ENCODE measurements at places on chromosomes 4 and X. TPM values are rescaled to one million over a fixed set of nuclear protein-coding genes. Genes with fewer than 3 reads are reported as not detected.

DNA sequence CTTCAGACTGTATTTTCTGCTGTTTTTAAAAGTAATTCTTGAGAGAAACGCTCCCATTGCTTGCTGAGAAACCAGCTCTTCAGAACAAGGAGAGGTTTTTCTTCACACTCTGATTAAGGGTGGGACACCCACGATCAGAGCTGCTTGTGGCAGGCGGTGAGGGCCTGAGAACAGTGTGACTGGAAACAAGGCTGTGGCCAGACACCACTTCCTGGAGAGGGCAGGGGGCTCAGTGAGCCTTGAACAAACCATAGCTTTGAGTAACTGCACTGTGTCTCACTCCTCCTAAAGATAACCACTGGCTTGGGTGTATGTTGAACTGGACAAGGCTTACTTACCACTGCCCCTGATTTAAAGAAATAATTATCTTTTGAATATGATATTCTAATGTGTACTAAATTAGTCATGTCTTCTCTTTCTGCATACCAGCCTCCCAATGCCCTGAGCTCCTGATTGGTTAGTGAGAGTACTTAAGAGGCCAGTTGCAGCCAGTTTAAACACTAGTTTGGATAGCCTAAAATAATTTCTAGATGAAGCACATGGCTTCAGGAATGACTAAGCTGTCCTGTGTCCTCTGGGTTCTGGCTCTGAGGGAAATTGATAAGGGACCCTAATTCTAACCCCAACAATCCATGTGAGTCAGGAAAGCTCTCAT is 3.7 kb upstream of the GPR82 start:
- no peak for DNase-seq
- no peaks in the 10 kb centered on the region for H3K27me3 ChIP-seq
- H3K36me3 ChIP-seq, result no peaks in the 10 kb centered on the region
- no peak overlapping the region for H3K4me3 ChIP-seq
- H3K27ac ChIP-seq, result no peak overlapping the region
- H3K4me1 ChIP-seq, result no peaks in the 10 kb centered on the region

GRCh38 chrX:18065956-18066355 is 154.7 kb downstream of the BEND2 start:
- no peaks in the 10 kb centered on the region for H3K4me1 ChIP-seq
- no peak for DNase-seq
- no peak overlapping the region for H3K4me3 ChIP-seq
- H3K36me3 ChIP-seq, result no peaks in the 10 kb centered on the region

- H3K27me3 ChIP-seq, result no peaks in the 10 kb centered on the region
- H3K36me3 ChIP-seq, result no peaks in the 10 kb centered on the region
- no peak overlapping the region for H3K27ac ChIP-seq
- no peak overlapping the region for H3K4me3 ChIP-seq
- DNase-seq, result no peak
These were observed 69.5 kb upstream of the ATP6AP2 start for GRCh38 chrX:40511258-40511657.

- no peaks in the 10 kb centered on the region for H3K4me1 ChIP-seq
- no peak overlapping the region for H3K4me3 ChIP-seq
- H3K27me3 ChIP-seq, result no peaks in the 10 kb centered on the region
- H3K27ac ChIP-seq, result no peak overlapping the region
- no peaks in the 10 kb centered on the region for H3K36me3 ChIP-seq
These were observed 82.1 kb upstream of the PAK3 start for GRCh38 chrX:111013778-111014455.

DNA sequence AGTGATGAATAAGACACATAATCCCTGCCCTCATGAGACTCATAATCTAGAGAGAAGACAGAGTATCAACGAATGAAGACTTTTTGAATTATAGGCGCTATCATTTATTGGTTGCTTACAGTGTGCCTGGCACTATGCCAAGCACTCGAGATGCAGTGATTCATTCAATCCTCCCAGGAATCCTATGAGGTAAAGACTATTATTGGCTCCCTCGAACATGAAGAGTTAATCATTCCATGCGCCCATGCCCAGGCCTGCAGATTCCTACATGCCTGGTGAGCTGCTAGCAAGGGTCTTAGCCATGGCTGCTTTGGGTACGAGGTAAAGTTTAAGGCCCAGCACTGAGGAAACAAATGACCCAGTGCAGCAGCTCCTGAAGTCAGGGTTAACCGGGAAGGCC is 47.0 kb downstream of the TEX13B start:
- no peak overlapping the region for H3K4me3 ChIP-seq
- no peaks in the 10 kb centered on the region for H3K36me3 ChIP-seq
- DNase-seq, result no peak
- H3K4me1 ChIP-seq, result no peaks in the 10 kb centered on the region

- no peaks in the 10 kb centered on the region for H3K27me3 ChIP-seq
- no peaks in the 10 kb centered on the region for H3K36me3 ChIP-seq
- no peak for DNase-seq
- no peak overlapping the region for H3K27ac ChIP-seq
- H3K4me3 ChIP-seq, result no peak overlapping the region
These were observed 83.5 kb upstream of the PRSS48 start for GRCh38 chr4:151193414-151193813.

DNA sequence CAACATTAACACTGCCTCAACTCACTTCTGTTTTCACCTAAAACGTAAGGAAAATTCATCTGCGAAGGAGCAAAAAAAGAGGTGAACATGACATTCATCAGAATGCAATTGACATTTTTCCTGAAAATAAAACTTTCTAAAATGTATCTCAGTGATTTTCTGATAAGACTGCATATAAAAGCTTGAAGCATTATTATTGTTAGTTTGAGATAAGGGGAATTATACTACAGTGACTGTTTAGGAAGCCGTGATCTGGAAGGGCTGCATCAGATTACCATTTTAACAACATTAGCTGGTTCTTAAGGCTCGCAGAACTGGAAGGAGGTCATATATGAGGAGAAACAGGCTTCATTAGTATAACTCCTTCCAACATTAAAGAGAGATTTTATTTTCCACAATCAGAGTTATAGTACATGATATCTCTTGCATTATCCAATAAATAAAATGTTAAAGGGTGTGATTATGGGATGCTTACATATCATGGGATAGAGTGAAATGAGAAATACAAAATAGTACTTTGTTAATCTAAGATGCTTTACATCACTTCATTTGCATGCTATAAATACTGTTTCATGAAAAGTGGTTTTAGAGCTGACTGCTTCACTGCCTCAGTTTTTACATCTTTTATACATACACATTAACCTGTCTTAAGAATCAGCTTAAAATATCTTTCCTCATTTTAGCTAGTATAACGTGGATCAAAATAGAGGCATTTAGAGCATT is 1820.1 kb upstream of the TENM3 start:
- H3K27me3 ChIP-seq, result no peaks in the 10 kb centered on the region
- DNase-seq, result no peak
- H3K4me3 ChIP-seq, result no peak overlapping the region
- no peak overlapping the region for H3K27ac ChIP-seq
- H3K4me1 ChIP-seq, result no peaks in the 10 kb centered on the region

GRCh38 chrX:101799387-101799786 is 132.4 kb downstream of the ZMAT1 start:
- DNase-seq, result no peak
- no peak overlapping the region for H3K27ac ChIP-seq
- H3K36me3 ChIP-seq, result no peaks in the 10 kb centered on the region

GRCh38 chrX:13923289-13923688 is 106.4 kb upstream of the GPM6B start:
- no peak overlapping the region for H3K4me3 ChIP-seq
- H3K27me3 ChIP-seq, result no peaks in the 10 kb centered on the region
- no peak overlapping the region for H3K27ac ChIP-seq
- DNase-seq, result no peak
- no peaks in the 10 kb centered on the region for H3K36me3 ChIP-seq

GRCh38 chr4:129335818-129336217 is 239.9 kb downstream of the C4orf33 start:
- no peak overlapping the region for H3K4me3 ChIP-seq
- no peak overlapping the region for H3K27ac ChIP-seq
- DNase-seq, result no peak
- H3K4me1 ChIP-seq, result no peaks in the 10 kb centered on the region

- no peak overlapping the region for H3K27ac ChIP-seq
- H3K36me3 ChIP-seq, result no peaks in the 10 kb centered on the region
- no peaks in the 10 kb centered on the region for H3K4me1 ChIP-seq
These were observed 26.5 kb upstream of the MANBA start for GRCh38 chr4:102787096-102787881.

GRCh38 chr4:56261027-56261426 is 126.3 kb downstream of the AASDH start:
- DNase-seq, result no peak
- H3K4me1 ChIP-seq, result no peaks in the 10 kb centered on the region
- no peak overlapping the region for H3K27ac ChIP-seq
- no peaks in the 10 kb centered on the region for H3K27me3 ChIP-seq
- no peaks in the 10 kb centered on the region for H3K36me3 ChIP-seq

GRCh38 chr4:1753697-1754311 is 32.5 kb downstream of the TACC3 start:
- H3K27me3 ChIP-seq, result no peaks in the 10 kb centered on the region
- no peaks in the 10 kb centered on the region for H3K36me3 ChIP-seq
- H3K4me1 ChIP-seq, result peaks cover 35% of the 10 kb centered on the region
- no peak overlapping the region for H3K4me3 ChIP-seq

- no peak overlapping the region for H3K27ac ChIP-seq
- no peaks in the 10 kb centered on the region for H3K27me3 ChIP-seq
- H3K36me3 ChIP-seq, result no peaks in the 10 kb centered on the region
- peaks cover 6% of the 10 kb centered on the region for H3K4me1 ChIP-seq
- no peak for DNase-seq
These were observed 188.0 kb downstream of the TSPAN5 start for GRCh38 chr4:98470366-98470765.

DNA sequence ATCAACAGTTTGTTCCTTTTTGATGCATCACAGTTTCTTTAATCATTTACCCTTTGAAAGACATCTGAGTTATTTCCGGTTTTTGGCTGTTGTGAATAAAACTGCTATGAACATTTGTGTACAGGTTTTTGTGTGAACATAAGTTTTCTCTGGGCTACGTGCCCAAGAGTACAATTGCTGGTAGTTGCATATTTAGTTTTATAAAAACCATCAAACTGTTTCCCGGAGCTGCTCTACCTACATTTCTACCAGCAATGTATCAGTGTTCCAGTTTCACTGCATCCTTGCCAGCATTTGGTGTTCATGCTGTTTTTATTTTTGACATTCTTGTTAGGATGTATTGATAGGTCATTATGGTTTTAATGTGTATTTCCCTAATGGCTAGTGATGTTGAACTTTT is 17.3 kb downstream of the KDM6A start:
- no peaks in the 10 kb centered on the region for H3K4me1 ChIP-seq
- no peak for DNase-seq
- H3K4me3 ChIP-seq, result no peak overlapping the region
- no peak overlapping the region for H3K27ac ChIP-seq
- no peaks in the 10 kb centered on the region for H3K27me3 ChIP-seq

DNA sequence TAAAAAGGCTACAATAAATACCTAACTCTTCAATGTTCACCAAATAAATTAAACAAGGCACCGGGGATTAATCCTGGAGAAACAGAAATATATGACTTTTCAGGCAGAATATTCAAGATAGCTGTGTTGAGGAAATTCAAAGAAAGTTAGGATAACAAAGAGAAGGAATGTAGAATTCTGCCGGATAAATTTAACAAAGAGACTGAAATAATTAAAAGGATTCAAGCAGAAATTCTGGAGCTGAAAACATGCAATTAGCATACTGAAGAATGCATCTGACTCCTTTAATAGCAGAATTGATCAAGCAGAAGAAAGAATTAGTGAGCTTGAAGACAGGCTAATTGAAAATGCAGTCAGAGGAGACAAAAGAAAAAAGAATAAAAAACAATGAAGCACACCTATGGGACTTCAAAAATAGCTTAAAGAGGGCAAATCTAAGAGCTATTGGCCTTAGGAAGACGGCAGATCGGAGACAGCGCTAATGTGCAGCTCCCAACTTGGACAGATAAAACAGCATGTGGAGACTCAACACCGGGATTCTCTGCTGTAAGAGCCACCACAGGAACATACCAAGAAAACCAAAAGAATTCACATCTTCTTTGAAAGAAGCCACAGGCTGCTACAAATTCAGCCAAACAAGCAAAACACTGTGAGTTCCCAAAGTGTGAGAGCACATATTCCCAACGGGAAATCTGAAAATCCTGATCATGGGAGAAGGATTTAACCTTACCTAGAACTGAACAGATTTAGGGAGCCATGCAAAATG is 1290.9 kb downstream of the PCDH18 start:
- no peak overlapping the region for H3K27ac ChIP-seq
- no peaks in the 10 kb centered on the region for H3K27me3 ChIP-seq
- no peak overlapping the region for H3K4me3 ChIP-seq

- H3K36me3 ChIP-seq, result no peaks in the 10 kb centered on the region
- DNase-seq, result no peak
- H3K27me3 ChIP-seq, result no peaks in the 10 kb centered on the region
- no peak overlapping the region for H3K27ac ChIP-seq
These were observed 60.6 kb downstream of the GABRA2 start for GRCh38 chr4:46329118-46329976.

DNA sequence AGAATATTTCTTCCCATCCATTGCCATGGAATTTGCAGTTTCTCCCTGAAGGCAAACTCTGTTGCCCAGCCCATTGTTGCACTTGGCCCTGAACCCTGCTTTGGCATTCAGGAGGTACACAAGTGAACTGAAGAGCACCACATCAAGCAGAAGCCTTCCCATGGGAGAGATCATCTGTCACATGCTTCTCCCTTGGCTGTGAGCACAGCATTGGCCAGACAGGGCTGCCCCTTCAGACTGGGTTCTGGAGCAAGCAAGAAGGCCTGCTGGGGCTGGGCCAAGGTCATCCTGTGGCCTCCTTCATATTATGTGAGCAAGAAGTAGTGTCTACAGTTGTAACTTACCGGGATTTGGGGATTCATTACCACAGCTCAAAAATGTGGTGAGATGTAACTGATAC is 22.7 kb downstream of the SCML1 start:
- no peak overlapping the region for H3K4me3 ChIP-seq
- no peaks in the 10 kb centered on the region for H3K27me3 ChIP-seq
- no peaks in the 10 kb centered on the region for H3K36me3 ChIP-seq
- DNase-seq, result no peak
- no peaks in the 10 kb centered on the region for H3K4me1 ChIP-seq

GRCh38 chr4:27123769-27124124 is 263.1 kb downstream of the STIM2 start:
- no peaks in the 10 kb centered on the region for H3K27me3 ChIP-seq
- H3K36me3 ChIP-seq, result no peaks in the 10 kb centered on the region

DNA sequence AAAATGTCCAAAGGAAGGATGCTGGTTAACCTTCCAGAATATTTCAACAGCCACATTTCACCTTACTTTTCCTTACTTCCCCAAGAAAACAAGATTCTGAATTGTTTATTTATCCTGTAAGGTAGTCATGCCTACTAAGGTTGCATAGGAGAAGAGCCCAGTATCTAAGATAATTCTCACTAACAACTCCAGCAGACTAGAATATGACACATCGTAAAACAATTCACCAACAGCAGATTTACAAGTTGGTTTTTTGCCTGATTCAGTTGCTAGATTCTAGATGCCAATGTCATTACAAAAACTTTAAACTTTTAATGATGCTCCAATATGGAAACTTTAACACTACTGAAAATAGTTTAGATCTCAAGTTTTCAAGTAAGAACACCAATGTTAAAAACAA is 176.4 kb downstream of the IL13RA2 start:
- H3K36me3 ChIP-seq, result no peaks in the 10 kb centered on the region
- no peak for DNase-seq
- no peak overlapping the region for H3K4me3 ChIP-seq

Gene MAGEB2
- not detected for total RNA-seq

Gene MAGEA10
- total RNA-seq, result not detected

Gene SRPX2
- total RNA-seq, result 27.9 TPM

All from upper lobe of left lung (tissue), 6 donors.